Cardiac fibroblast (primary cell): ENCODE measurements at places on chromosomes 12 and 14.
A peak's percentile ranks its signal among the peaks of the same experiment; 100 is the strongest.

GRCh38 chr12:6868211-6869048 lies 1.1 kb downstream of the TPI1 start:
- peak; percentile 50 for DNase-seq

GRCh38 chr12:113800201-113800600 lies 165.9 kb downstream of the RBM19 start:
- no peak for DNase-seq

DNA sequence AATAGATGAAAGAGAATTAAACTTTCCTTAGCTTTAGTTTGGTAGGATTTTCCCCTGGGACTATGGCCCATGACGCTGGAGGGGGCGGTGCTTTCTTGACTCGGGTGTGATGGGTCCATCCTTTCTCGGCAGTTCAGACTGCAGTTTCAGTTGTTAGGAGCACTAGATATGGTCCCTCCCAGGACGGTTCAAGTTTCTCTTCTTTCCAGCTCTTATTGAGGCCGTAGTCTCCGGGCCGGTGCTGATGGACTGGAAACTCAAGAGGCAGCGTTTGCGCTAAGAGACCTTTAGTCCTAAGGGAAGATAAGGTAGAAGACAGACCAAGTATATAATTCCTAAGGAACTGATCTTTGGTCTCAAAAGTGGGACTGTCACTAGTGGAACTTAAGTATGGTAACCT lies 111.2 kb downstream of the RIN3 start:
- no peak for DNase-seq

- DNase-seq: no peak
Measured at GRCh38 chr14:43540948-43541347, 966.1 kb downstream of the FSCB start.

DNA sequence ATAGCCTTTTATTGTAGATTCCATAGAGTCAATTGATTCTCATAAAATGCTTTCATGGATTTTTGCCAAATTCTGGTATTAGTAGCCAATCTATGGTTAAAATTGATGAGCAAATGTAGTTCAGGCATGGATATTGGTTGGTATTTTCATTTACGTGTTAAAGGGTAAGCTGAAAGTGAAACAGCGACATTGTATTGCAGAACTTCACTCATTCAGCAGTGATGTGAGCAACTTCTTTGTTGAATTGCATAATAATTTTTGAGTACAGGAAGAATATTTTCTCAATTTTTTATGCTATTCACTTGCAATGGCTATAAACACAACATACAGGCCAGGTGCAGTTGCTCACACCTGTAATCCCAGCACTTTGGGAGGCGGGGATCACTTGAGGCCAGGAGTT lies 24.2 kb upstream of the FAM222A start:
- DNase-seq: no peak

DNA sequence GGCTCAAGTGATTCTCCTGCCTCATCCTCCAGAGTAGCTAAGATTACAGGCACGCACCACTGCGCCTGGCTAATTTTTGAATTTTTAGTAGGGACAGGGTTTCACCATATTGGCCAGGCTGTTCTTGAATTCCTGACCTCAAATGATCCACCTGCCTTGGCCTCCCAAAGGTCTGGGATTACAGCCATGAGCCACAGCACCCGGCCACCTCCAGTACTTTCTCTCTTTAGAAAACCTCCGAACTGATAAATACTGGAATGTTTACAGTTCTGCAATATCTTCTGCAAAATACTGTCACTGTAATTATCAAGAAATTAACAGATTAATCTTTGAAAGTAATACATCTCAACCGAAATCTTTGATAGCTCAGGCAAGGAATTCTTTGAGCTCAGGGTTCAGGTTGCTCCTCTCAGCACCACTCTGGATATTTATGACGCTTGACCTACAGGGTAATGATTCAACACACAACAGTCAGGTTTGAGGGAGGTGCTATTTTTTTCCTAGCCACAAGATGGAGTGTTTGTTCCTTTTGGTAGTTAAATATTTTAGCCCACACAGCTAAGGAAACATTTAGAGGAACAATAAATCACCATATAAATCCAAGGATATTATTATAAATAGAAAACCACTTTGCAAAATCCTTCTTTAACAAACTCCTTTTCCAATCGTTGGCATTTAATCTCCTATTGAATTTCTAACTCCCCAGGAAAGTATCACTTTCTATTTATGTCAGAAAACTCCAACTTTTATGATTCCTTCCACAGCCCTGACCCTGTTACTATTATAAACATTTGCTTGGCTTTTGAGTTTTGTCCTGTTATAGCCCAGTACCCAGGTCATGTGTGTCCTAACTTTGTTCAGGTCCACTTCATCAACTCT lies 48.6 kb upstream of the GTF2A1 start:
- DNase-seq: peak; percentile 78

- DNase-seq: no peak
Measured at GRCh38 chr12:116624516-116624915, 65.3 kb downstream of the MAP1LC3B2 start.

- DNase-seq: no peak
Measured at GRCh38 chr12:57552306-57552651, 2.4 kb downstream of the KIF5A start.

DNA sequence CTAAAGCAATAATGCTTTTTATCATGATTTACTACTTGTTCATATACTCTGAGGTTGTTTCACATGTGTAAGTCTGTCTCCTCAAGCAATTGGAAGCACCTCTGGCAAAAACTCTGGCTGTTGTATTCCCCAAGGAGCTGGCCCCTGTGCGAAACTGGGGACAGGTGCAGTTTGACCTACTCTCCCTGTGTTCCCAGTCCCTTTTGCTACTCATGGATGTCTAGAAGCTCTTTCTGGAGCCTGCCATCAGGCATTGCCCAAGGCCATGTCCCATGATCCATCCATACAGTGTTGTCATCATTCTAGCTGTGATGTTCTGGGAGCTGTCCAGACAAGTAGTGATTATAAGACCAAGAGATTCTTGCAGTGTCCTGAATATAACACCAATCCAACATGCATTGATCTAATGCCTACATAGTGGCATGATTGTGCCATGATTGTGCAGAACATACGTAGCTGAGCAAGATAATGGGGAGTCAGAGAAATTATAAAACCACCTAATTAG lies 14.9 kb downstream of the AKAP6 start:
- DNase-seq: no peak

- no peak for DNase-seq
Measured at GRCh38 chr12:54000116-54001114, at the start of gene HOXC9. Gene HOXC9, plus strand, starts transcription at chr12:54000161. Its CDS starts 28 bp downstream, at chr12:54000189.

DNA sequence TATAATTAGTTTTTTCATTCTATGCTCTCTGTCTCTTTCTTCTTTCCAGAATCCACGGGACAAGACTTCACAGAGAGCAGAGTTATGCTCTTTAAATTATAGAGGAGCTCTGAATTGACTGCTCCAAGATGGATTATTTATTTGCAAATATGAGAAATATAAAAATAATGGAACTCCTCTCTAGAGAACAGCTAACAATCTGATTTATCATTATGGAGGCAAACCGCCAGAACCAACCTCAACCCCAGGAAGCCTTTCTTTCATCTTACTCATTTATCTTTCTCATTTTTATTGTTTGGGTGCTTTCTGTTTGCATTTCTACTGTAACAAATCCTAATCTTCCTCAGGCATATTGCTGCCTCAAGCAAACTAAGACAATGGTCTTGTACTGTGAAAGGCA lies 216.5 kb downstream of the C12orf50 start:
- DNase-seq: no peak

- no peak for DNase-seq
Measured at GRCh38 chr12:58502841-58503240, 417.5 kb downstream of the LRIG3 start.

DNA sequence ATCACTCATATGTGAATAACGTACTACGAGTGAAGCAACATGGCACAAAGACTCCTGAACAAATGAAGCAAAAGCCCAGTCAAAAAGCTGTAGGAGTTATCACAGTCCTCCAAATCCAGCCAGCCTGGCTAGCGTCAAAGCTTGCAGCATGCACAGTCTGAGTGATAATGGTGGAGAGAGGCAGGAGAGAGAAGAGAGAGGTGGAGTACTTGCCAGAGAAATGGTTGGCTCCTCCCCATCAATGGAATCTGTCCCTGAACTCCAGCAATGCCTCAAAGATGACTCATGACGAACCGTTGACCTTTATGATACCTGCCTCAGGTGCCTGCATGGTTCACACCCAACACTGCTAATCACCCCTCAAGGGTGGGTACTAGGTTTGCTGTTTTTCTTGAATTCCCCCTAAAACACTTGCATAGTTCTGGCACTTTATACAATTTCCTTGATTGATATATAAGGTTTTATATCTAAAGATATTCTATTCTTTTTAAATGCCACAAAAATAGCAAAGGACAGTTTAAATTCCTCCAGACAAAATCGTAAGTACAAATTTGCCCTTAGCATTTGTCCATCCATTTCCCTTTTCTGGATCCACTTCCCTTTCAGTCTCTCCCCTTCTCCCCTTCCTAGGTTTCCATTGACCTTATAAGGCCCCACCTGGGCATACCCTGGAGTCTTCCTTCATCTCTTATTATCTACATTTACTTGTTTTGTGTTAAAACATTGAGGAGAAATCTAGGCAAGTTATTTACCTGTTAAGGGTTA lies 10.2 kb downstream of the ARHGDIB start:
- DNase-seq: peak; percentile 44

DNA sequence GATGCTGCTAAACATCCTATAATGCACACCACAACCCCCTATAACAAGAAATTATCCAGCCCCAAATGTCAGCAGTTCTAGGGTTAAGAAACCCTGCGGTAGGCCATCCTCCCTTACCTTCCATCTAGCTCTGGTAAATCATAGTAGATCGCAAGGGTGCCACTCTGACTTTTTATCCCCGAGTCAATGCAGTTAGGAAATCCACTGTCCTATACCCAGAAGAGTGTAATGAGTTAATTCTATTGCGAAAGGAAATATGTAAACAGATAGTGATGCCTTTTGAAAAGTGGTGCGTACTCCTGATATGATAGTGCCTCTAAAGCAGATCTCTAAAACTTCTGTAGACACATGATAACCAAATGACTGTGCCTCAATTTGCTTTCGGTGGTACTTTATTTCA lies 29.8 kb downstream of the SCFD1 start:
- DNase-seq: no peak

DNA sequence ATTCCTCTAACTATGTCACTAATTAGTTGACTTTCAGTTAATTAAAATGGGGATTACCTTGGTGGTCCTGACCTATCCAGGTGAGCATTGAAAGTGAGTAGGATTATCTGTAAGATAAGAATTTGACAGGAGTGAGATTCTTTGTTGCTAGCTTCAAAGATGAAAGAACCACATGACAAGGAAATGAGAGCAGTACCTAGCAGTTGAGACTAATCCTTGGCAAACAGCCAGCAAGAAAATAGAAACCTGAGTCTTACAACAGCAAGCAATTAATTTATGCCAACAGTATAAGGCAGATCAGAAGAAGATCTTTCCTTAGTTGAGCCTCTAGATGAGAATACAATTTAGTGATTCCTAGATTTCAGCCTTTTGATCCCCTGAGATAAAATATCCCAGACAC lies 1058.4 kb downstream of the LRFN5 start:
- DNase-seq: no peak

- no peak for DNase-seq
Measured at GRCh38 chr12:110627500-110628195, 13.7 kb downstream of the TCTN1 start.

- no peak for DNase-seq
Measured at GRCh38 chr12:24993793-24994192, 44.9 kb upstream of the BCAT1 start.

DNA sequence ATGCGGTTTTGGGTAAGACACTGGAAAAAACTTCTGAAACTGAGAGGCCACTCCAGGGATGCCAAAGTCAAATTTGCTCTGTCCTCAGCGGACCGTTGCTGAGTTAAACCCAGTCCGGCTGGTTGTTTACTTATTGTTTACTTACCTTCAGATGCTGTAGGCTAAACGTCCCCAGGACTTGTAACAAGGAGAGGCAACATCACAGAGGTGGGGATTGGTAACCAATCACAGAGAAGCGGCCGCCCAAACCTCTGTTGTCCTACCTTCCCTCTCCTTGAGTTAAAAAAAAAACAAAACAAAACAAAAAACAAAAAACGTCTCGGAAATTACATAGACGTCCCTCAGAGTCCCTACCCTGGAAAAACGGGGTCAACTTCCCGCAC lies 380 bp downstream of the ANO2 start:
- no peak for DNase-seq

DNA sequence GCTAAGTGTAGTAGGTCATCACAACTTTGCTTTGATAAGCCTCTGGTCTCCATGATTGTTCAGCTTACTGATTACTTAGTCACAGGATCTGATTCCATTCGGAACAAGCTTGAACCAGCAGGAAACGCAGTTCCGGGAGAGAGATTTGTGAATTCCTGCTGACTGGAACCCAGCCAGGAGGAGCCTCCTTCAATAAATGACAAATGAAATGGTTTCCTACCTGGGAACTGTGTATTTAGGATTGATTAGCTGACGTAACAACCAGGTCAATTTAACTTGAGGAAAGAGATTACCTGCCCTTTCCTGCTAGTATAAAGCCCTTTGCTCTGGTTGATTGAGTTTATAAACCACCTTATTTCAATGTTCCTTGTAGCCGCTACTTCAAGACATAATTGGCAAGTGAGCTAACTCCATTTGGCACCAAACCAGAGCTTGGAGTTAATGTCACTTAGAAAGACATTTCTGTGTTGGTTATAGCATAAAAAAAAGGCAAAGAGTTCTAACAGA lies 35.1 kb upstream of the KCNH3 start:
- DNase-seq: peak; percentile 83

DNA sequence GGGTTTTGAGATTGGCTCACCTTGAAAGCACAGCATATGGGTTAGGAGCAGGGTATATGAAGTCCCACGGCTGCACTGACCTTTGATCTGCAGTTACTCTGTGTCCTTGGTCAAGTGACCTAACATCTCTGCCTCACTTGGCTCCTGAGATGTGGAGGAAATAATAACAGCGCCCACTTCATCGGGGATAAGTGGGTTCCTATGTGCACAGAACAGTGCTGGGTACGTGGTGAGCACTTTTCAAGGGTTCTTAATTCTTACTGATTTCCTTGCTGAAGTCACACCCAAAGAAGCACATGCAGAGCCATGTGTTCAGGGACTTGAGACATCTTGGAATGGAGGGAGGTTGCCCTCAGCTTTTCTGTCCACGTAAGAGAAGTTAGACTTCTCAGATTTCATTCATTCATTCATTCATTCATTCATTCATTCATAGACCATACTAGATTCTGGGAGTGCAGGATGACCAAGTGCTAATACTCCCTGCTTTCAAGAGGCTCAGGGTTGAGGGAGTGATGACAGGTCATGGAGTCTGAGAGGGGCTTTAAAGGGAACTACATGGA lies 39.4 kb downstream of the ADGRD1 start:
- DNase-seq: no peak

DNA sequence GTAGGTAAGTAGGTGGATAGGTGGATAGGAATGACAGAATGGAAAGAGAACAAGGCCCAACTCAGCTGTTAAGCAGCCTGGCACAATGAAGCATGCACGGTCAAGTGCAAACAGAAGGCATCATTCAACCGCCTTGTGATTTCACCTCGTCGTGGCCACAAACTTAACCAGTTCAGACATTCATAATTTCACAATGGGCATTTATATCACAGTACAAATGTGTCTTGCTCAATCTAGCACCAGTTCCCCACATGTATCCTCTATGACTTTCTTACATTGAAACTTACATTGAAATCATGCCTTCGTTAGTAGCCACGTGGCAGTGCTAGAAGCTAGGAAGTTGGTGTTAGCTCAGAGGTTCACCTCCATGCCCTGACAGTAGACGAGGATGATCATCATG lies 207.5 kb downstream of the ETV6 start:
- DNase-seq: no peak

- DNase-seq: peak; percentile 34
Measured at GRCh38 chr14:102986810-102987579, 64.5 kb downstream of the AMN start.
